Activated CD4-positive, CD25-positive, alpha-beta regulatory T cell (primary cell): ENCODE measurements at places on chromosomes 1 and 21.

DNA sequence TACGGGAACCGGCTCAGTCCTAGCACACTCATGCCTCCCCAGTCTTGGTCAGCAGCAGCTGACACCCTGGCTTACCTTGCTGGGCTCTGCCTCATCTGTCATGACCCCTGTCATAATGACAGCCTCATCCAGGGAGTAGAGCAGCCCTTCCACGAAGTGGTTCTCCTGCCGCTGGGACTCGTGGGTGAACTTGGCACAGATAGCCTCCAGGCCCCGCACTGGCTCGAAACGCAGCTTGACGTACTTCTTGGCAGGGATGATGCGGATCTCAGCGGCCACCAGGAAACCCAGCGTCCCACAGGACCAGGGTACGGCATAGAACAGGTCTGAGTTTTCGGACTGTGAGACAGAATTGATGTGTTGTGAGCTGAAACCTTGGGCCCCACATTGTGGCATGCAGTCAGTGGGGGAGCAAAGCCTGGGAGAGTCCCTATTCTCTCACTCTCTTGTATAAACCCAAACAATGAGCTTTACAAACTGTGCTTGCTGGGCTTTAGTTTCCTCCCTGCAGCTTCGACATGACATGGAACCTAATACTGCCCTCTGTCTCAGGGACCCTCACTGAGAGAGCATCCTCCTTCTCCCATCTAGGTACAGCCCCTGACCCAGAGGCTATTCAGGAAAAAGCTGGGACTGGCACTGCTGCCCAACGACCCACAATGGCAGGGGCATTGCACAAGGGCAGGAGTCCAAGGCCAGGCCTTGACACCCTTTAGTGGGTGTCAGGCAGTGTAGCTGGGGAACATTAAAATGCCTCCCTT is 15.5 kb downstream of the DHCR24 start:
- DNase-seq = no peak

DNA sequence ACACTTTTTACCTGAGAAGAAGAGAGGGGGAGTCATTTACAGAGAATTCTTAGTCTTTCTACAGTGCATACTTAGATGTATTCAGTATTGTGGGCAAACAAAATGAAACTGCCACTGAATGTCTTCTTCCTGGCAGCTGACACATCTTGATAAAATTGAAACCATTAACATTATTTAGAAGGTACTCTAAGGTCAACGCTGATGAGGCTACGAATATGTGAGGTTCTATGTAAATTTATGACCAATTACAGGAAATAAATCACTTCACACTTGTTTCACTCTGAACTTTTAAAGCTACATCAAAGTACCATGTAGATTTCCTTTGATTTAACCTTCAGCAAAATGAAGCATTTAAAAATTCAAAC is 51.3 kb upstream of the GFI1 start:
- DNase-seq = no peak

GRCh38 chr1:116067566-116067890 is 43.7 kb upstream of the MAB21L3 start:
- no peak for DNase-seq

DNA sequence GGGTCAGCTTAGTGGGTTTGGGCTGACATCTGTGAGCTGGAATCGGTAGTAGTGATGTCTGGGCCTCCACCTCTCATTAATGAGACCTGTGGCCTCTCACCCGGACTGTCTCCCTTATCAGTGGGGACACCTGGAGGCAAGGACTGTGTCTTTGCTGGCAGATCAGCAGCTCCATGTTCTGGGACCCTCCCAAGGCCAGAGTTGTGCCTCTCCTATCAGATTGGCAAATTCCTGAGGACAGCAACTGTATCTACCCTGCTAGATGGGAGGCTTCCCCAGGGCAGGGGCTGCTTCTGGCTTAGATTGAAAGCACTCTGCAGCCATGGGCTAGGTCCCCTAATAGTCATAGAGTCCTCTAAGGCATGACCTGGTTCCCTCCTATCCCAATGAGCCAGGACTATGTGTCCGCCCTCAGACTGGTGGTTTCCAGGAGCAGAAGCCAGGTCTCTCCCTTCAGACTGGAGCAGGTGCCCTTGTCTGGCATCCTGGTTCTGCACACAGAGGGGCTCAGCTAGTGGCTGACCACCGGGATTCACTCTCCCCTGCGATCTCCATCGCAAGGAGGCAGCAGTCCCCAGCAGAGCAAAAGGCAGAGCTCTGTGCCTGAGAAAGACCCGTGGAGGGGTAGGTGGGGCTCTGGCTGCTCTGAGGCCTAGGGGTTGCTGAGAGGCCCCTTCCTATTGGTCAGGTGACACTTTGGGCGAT is 5.8 kb downstream of the DRAXIN start:
- no peak for DNase-seq

DNA sequence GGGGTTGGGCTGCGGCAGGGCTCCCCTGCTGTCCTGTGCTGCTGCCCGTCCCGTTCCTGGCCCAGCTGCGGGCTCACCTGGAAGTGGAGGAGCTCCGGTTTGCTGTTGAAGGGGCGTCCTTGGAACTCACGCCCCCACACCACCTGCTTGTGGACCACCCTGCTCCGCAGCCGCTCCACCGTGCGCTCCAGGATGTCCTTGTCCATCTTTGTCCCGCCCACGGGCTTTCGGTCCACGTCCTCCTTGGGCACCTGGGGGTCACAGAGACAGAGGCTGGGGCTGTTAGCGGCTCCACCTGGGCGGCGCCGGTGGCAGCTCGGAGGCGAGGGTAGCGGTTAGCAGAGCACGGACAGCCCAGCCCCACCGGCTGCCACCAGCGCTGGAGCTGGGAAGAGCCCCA is 38.8 kb downstream of the CFAP74 start:
- DNase-seq = no peak

DNA sequence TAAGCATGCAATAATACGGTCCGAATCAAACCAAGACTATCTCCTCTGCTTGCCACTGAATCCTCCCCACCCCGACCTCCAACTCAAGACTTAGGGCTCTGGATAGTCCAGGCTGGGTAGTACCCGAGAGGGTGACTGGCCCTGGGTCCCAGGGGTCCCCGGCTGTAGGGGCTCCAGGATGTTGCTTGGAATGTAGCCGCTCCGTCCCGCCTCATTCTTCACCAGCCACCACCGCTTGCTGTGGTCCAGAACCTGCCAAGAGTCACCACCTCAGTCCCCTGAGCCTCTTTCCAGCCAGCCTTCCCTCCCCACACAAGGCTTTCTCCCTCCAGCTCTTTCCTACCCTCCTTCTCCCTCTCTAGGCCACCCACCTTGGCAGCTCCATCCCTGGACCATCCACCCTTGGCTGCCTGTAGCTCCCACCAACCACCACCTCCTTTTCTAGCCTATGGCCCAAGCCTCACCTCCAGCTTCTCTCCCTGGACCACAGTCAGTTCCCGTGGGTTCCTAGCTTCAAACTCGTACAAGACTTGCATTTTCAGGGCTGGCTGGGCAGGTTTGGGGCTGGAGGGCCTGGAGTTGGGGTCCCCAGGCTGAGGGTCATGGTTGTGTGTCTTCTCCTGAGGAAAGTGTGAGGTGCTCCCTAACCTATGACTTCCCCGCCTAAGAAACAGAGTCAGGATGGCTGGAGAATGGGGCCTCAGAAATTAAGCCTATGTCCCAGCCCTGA is 10.9 kb upstream of the GSTM3 start:
- no peak for DNase-seq

- DNase-seq = no peak
These were observed 74.4 kb downstream of the CAMTA1 start for GRCh38 chr1:6859415-6860343.

DNA sequence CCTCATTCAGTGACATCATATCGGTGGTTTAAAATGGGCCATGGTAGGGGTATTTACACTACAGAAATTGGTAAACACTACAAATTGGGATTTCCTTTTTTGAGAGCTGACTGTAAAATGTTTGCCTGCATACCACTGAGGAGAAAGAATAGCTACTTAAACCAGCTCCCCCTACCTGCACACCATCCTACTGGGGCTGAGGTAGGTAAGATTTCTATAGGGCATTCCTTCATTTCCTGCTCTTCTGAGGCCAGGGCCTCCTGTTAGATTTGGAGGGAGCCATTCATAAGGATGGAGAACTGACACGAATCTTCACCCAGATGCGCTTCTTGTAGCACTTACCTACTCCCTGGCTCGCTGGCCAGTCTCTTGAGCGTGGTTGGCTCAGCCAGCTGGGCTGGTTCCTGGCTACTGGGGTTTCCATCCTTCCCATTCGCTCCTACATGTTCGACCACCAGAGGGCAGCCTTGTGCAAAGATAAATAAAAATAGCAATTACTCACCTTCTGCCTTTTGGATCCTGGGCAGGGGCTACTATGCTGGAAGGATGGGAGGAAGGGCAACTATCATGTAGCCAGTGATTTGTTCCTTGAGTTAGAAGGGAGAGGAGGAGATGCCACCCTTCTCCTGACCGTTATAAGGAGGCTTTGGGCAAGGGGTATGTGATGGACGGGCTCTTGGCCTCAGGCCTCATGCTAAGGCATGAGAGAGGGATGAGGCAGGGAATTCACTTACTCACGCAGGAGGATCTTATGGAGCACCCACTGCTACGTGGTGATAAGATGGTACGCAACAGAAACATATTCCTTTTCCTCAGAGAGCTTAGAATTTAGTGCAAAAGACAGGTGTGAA is 10.7 kb downstream of the OPTC start:
- DNase-seq = peak; percentile 78

DNA sequence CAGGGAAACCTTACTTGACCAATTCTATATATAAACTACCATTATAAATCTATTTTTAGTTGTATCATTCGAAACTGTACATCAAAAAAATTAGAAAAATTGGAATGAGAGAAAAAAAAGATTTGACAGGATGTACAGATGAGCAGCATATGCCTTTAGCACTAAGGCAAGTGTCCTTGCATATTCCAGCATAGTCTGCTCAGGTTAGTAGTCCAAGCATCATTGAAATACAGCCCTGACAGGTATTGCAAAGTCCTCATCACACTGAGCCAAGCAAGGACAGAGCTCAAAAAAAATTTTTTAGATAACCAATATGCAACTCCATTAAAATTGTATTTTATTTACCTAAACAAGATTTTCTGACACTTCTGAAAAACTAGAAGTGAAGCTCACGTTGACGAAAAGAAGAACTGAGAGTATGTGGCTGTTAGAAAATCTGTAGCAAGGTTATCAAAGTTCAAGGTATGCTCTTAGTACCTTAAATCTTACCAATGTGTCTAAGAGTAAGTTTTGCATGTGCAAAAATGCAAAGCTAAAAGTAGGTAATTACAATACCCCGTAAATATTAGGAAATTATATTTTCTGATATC is 465.6 kb upstream of the ADGRL4 start:
- no peak for DNase-seq

DNA sequence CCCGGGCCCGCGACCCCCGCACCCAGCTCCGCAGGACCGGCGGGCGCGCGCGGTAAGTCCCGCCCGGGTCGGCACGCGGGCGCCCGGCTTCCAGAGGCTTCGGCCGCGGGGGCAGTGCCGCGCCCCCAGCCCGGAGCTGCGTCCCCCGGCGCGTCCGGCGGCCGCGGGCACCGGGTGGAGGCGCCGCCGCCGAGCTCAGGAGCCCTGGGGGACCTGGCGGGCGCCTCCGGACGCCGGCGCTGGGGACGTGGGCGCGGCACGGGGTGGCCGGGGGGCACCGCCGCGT is 227 bp downstream of the NBL1 start:
- DNase-seq = no peak

DNA sequence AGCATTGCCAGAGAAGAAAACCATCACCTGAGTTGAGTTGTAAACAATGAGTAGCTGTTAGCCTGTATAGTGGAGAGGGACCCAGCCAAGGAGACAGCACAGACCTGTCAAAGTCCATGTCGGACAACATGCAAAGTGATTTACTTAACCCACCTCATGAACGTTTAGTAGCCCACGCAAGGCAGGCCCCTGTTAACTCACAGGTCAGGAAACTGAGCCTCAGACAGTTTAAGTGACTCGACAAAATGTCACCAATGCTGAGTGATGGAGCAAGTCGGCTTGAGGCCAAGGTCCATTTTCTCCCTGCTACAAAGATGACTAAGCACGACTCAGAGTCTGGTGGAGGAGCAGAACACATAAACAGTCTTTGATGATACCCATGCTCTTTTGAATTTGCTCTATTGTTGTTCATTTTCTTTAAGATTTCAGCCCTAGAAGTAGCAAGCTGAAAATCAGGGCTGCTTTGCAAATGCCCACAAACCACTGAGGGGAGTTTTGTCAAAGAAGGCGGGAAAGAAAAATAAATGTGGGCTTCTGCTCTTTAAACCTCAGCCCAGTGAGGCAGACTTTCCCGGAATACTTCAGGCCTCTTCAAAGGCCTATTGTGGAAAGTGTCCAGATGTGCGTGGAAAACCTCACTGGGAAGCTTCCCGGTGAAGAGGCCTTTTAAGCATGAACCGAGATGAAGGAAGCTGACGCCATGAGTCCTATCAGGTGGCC is 83.8 kb upstream of the HOOK1 start:
- no peak for DNase-seq

DNA sequence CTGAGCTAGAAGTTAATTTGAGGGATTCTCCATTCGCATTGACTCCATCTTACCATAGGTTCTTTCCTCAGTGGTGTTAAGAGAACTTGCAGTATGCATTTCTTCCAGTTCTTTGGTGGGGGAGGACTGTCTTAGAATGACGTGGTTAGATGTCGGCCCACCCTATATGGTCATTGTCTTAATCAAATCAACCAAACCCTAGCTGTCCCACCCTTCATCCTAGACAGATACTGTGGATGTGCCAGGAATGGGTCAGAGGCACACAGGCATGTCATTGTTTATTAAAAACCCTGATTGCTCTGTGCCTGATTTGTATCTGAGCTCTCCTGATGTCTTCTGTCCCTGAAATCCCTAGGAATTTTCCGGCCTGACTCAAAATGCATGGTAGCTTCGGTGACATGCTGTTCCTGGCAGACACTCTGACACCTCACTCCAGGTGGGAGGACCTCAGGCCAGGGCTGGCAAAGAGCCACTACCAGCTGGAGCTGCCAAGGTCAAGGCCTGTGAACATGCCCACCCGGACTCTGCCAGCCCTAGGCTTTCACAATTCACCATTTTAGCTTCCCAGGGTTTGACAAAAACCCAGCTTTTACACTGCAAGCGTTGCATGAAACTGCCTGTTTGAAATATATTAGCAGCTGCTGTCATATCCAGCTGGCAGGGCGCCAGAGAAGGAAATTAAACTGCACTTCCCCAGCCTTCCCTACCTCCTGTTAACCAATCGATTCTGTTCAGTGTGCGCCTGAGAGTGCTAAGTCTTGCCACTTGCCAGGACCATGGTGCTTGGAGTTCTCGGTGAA is 134.0 kb downstream of the FAM78B start:
- no peak for DNase-seq

DNA sequence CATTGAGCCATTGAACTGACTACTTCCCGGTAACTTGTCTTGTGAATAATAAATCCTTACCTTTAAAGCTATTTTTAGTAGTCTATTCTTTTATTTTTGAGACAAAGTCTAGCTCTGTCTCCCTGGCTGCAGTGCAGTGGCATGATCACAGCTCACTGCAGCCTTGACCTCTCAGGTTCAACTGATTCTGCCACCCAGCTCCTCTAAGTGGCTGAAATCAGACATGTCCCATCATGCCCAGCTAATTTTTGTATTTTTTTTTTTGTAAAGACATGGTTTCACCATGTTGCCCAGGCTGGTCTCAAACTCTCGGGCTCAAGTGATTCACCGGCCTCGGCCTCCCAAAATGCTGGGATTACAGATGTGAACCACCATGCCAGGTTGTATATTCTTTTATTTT is 59.3 kb upstream of the PTGS2 start:
- no peak for DNase-seq

GRCh38 chr1:225908773-225909172 is 15.3 kb downstream of the PYCR2 start:
- DNase-seq = no peak
